Stimulated activated CD8-positive, alpha-beta memory T cell treated with anti-CD3 and anti-CD28 coated beads, Interleukin-4, amount 100 ng/mL, for 1 hour (primary cell): ENCODE measurements at places on chromosomes 3 and 15.

DNA sequence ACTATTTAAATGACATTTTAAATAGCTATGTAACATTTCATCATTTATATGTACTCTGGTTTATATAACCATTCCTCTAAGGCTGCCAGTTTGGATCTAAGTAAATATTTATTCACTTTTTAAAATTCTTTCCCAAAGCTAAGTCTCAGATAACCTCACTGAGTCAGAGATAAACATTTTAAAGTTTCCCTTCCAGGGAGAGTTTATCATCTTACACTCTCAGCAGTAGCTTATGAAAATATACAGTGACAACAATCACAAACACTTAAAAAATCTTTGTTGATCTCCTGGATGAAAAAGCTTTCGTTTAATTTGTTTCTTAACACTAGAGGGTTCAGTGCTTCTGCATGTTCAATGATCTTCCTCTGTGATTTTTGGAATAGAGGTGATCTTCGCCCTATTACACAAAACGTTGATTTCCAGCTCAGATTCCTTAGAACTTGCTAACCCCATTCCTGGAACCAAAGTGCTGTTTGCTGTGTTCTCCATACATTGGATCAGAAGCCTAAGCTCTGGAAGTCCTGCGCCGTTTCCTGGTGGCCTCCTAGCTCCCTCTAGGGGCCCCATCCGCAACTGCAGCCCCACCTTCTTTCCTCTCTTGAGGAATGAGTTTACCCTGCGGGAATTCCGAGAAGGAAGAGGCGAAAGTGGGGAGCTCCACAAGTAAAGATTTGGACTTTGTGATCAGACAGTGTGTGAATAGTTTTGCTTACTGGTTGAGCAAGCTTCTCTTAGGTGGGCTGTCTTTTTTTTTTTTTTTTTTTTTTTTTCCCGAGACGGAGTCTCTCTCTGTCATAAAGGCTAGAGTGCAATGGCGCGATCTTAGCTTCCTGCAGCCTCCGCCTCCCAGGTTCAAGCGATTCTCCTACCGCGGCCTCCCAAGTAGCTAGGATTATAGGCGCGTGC, 29.3 kb upstream of the SACM1L start:
- DNase-seq, result no peak

- DNase-seq, result no peak
Measured at GRCh38 chr15:86572368-86572841, 492.7 kb downstream of the AGBL1 start.

DNA sequence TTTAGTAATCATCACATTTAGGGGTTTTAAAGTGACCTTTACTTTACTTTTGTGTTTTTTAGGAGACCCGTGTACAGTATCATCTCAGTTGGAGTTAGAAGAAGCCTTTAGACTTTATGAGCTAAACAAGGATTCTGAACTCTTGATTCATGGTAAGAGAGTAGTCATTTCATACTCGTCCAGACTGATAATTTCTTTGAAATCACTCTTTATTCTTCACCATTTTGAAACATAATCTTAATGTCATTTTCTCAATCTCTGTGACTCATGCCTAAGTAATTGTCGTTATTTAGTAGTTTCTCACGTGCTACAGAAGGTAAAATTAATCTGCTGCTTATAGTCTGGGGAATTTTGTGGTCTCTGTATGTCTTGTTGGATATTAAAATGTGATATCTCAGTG, 37.7 kb downstream of the PRKCI start:
- DNase-seq, result no peak

GRCh38 chr3:89049119-89049518, 58.3 kb upstream of the EPHA3 start:
- no peak for DNase-seq

DNA sequence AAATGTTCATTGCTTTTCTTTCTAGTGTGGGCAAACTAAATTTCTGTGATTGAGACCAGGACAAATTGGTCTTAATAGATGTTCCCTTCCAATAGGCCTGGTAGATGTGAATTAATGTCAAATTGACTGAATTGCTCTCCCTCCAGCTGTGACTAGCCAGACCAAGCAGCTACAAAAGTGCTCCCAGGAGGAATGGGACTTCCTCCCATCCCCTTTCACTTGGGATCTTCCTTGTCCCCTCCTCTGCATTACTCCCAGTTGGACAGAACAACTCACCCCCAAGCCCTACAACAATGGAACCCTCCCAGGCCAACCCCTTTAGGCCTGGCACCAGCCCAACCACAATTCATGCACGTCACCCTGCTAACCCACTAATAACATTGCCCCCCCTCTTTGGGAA, 19.6 kb upstream of the ZKSCAN7 start:
- no peak for DNase-seq

DNA sequence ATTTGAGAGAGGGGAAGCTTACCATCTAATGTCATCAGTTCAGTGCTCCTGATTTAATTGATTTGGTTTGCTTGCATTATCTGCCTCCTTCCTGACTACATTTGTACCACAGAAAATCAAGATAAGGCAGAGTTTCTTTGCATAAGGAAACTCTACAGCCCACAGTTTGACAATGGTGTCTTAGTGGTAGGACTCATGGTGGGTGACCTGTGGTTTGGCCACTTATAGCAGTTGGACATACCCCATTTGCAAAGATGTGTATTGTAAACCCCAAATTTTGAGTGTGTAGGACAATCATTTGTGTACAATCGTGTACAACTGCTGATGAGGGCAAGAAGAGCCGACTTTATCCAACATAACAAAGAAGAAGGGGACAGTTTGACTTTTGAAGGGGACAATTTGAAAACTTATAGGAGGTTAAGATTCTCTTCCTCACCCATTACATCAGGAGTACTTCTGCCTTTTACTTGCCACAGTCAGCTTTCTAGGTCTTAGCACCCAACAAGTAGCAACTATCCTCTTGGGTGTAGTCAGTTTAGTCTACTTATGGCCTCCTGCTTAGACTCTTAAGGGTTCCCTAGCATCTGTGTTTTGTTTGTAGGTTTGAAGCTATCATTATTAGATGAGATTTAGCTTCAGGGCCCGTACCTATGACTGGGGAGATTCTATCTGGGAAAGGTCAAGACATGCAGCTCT, 6.2 kb downstream of the TGFBR2 start:
- no peak for DNase-seq

DNA sequence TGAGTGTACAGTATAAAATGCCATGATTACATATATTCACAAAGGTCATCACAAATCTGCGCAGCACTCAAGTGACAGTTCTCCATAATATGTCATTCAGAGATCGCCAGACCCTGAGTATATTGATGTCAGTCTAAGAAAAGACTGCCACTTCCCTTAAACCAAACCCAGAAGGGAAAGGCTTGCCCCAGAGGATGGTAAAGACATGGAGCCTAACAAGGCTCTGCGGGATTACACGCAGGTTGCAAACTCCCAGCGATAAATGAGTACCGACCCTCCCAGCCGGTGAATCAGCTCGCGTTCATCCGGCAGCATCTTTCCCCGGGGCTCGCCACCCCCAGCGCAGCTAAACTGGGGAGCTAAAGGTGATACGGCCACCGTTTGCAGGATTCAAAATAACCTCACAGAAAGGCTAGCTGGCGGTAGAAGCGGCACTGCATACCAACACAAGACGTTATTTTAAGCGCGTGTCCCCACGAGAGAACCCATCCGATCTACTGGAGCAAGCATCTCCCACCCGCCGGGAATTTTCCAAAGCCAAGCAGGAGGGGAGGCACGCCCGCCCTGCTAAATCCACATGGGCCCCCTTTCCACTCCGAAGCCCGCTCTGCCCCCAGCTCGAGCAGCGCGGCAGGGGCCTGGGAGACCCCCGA, 643 bp downstream of the MYO5A start:
- no peak for DNase-seq

DNA sequence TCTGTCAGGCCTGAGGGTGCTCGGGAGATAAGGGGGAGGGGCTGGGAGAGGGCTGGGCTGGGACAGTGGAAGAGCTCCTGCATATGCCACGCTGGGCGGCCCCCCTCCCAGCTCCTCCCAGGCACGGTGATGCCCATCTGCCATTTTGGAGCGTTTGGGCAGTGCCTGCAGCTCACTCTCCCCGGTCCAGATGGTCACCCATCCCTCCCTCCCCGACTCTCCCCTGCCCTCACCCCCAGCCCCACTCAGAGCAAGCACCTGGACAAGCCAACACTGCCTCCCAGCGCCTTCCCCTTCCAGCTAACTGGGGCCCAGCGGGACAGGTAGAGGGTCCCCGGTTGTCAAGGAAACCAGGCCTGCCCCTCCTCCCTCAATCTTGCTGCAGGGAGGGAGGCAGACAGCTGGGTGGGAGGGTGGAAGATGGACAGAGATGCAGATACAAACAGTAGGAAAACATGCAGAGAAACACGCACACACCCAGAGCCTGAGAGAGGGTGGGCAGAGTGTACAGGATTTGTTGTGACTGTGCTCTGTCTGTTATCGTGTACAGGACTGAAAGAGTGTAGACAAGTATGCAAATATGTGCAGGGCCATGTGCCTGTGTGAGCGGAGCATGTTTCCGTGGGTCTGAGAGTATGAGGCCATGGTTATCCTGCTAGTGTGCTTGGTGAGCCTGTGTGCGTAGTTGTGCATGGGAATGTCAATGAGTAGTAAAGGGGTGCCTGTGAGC, 17.5 kb upstream of the CORO2B start:
- no peak for DNase-seq

- DNase-seq, result no peak
Measured at GRCh38 chr15:83250781-83251180, 33.7 kb downstream of the BNC1 start.

- no peak for DNase-seq
Measured at GRCh38 chr15:82135638-82136037, 89.8 kb upstream of the MEX3B start.

- no peak for DNase-seq
Measured at GRCh38 chr3:56291244-56291680, 177.0 kb downstream of the ERC2 start.

DNA sequence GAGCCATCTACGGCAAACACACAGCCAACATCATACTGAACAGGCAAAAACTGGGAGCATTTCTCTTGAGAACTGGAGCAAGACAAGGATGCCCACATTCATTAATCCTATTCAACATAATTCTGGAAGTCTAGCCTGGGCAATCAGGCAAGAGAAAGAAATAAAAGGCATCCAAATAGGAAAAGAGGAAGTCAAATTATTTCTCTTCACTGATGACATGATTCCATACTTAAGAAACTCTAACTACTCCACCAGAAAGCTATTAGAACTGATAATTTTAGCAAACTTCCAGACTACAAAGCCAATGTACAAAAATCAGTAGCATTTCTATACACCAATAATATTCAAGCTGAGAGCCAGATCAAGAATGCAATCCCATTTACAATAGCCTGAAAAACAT, 17.3 kb upstream of the ENTPD3 start:
- DNase-seq, result no peak

GRCh38 chr3:129605203-129605921, 1.1 kb downstream of the PLXND1 start:
- no peak for DNase-seq

- DNase-seq, result no peak
Measured at GRCh38 chr15:40875991-40876730, 2.1 kb upstream of the RHOV start.

DNA sequence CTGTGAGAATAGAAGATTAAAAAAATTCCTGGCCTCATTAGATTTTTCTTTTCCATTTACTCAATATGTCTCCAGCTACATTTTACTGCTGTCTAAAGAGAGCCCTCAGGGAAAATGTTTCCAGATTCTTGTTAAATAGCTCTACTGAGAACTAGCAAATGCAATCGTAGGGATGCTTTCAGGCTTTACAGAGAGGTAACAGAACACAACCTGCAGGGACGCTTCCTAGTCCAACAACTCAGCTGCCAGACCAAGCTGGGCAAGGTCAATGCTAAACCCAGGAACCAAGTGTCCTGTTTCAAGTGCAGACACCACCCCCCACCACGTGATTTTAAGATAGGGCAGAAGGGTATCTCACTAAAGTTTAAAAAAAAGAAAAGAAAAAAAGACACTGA, 25.2 kb downstream of the ARHGEF3 start:
- no peak for DNase-seq

DNA sequence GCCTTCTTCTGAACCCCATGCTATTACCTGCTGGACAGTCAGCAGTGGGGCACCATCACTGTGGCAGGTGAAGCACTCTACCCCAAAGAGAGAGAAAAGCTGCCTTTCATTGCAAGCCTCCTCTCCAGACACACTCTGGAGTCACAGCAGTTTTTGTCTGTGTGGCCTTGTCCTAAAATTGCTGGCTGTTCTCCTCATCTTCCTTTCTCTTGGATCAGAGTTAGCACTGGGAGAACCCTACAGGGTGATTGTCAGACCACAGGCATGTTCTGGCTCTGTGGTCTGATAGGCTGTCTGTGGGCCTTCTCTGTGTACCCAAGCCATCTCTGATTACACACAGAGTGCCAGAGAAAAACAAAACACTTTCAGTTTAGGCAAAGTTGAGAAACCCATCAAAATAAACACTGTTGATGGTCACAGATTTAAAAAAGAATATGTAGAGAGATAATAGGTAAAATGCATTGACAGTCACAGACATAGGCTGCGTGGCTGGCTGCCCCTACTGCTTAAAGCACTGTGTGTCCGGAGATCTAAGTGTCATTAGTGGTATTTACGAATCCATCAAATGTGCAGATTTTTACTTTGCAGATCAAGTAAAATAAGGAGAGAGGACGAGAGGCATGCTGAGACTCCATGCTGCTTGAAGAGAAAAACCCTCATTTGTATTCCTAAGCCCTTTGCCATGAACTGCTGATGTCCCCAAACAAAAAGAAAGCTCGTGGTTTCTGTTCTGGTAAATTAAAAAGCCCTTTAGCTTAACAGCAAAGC, 689.9 kb downstream of the TUSC7 start:
- DNase-seq, result no peak

GRCh38 chr15:70210076-70210475, 112.4 kb upstream of the TLE3 start:
- DNase-seq, result no peak

DNA sequence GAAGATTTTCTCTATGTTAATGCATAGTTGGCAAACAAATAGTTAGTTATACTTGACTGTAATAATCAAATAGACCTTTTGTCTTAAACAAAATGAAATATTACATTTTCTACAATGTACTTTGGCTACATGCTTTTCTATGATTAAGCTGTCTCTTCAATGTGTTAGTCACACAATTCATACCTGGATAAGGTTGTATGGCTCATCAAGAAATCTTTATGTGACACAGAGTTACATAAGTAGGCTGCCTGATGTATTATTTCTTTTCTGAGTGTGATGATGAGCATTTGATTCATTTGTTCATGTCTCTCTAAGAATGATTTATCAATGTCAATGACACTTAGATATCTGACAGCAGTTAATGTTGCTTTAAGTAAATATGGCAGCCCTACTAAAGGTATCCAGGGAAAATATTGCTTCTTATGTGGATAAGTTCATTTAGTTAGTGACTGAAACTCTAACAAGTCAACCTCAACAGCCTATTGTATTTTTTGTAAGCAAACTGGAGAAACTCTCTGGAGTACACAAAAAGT, 157.4 kb upstream of the SOX2 start:
- DNase-seq, result no peak

- no peak for DNase-seq
Measured at GRCh38 chr3:127800508-127800907, 21.8 kb downstream of the MGLL start.

DNA sequence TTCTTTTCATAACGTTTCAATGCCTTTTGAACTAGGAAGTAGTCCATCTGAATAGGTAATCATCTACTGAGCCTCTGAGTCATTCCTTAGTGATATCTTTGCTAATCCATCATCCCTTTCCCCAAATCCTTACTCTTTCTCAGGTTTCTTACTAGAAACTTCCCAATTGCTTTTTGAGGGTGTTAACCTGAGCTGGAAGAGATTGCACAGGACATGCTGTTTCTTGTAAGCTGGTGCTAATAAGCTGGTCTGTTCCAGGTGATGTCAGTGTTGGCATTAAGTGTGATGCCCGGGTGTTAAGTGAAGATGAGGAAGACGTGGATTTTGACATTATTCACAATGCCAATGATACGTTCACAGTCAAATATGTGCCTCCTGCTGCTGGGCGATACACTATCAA, 101.0 kb downstream of the DNASE1L3 start:
- no peak for DNase-seq
